ENCODE measurements at places on chromosomes 16 and 17.

DNA sequence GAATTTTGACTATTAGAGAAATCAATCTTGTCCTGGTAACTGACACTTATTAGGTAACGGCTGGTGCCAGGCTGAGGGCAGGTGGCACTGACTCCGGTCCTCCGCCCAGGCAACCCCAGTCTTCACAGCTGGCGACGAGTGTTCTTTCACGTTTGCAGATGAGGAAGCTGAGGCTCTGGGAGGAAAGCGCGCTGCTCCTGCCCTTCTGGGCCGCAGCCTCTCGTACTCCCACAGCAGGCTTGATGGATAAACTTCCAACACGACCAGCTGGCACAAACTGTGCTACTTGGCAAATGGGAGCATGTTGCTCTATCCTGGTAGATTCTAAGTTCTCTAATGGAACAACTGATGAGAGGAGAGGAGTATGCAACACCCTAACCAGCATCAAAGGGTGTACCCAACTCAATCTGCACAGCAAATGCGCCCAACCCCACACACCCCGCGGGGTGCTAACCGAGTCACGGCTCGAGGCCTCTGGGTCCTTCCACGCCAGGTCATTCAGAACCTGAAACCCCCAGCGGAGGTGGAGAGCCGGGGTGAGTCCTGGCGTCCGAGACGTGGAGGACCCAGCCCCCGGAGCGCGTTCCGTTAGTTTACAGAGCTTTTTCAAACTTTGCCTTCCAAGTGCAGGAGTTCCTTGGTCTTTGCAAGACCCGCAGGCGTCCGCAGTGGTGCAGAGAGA lies 477 bp upstream of the SLC47A1 start:
- no peak for DNase-seq

DNA sequence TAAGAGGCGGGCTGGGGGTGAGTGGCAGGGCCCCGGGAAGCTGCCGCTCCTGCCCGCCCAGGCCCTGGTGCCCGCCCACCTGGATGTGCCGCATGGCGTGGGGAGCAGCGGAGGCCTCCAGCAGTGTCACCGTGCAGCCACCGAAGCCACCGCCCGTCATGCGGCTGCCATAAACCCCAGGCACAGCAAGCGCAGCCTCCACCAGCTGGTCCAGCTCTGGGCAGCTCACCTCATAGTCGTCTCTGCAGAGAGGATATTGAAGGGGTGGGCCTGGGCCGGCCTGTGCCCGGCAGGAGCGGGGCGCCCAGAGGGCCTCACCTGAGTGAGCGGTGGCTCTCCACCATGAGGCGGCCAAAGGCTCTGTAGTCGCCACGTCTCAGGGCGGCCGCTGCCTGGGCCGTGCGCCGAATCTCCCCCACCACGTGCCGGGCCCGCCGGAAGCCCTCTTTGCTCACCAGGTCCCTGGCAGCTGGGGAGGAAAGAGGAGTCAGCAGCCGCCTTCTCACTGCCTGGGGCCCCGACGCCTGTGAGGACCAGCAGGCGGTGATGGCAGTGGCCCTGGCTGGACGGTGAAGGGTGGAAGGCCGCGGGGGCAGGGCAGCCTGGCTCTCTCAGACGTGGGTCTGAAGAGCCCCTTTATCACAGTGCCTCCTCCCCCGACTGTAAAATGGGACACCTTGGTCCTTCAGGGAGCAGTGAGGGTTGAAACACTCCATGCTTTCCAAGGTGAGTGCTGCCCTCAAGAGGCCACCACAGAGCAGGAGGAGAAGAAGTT lies 6.7 kb downstream of the GALK1 start:
- no peak for DNase-seq

GRCh38 chr17:21294321-21295035 lies 10.0 kb downstream of the MAP2K3 start:
- DNase-seq, result no peak

- DNase-seq, result peak; percentile 54
Measured at GRCh38 chr16:75109732-75110243, 6.8 kb downstream of the LDHD start.

GRCh38 chr17:16255481-16255921 lies 38.5 kb downstream of the PIGL start:
- DNase-seq, result no peak

GRCh38 chr17:60393840-60394723 lies 2.1 kb upstream of the USP32 start:
- peak; percentile 93 for DNase-seq

- DNase-seq, result no peak
Measured at GRCh38 chr17:21089933-21090901, 36.5 kb upstream of the DHRS7B start.

- no peak for DNase-seq
Measured at GRCh38 chr16:60204181-60204580, 1470.1 kb upstream of the GOT2 start.

GRCh38 chr17:17017343-17018014 lies 24.8 kb upstream of the MPRIP start:
- DNase-seq, result no peak

Measured in MV-4-11 (cell line).